Right ventricle myocardium inferior (tissue), 1 donor: ENCODE measurements at places on chromosomes 1 and 21.

- DNase-seq, result no peak
Observed at GRCh38 chr1:22709227-22709626, 1.4 kb upstream of the EPHB2 start.

- DNase-seq, result no peak
Observed at GRCh38 chr1:185804206-185804605, 70.0 kb downstream of the HMCN1 start.

- DNase-seq, result peak; percentile 74
Observed at GRCh38 chr1:156705918-156706656, 704 bp upstream of the CRABP2 start.

DNA sequence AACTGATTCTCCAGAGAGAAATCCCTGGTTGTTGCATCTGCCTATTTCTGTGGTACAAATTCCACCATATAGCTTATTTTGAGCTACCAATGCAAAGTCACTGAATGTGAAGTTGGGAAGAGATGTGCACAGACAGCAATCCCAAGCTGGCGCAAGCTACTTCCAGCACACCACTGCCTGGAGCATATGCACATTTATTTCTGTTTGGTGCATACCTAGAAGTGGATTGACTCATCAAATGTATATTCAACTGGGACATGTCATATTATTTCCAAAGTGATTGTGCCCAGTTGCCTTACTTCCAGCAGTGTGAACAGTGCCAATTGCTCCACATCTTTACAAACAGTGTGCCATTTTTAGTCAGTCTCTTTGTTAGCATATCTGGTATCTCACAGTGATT is 58.2 kb upstream of the PLD5 start:
- DNase-seq, result no peak

DNA sequence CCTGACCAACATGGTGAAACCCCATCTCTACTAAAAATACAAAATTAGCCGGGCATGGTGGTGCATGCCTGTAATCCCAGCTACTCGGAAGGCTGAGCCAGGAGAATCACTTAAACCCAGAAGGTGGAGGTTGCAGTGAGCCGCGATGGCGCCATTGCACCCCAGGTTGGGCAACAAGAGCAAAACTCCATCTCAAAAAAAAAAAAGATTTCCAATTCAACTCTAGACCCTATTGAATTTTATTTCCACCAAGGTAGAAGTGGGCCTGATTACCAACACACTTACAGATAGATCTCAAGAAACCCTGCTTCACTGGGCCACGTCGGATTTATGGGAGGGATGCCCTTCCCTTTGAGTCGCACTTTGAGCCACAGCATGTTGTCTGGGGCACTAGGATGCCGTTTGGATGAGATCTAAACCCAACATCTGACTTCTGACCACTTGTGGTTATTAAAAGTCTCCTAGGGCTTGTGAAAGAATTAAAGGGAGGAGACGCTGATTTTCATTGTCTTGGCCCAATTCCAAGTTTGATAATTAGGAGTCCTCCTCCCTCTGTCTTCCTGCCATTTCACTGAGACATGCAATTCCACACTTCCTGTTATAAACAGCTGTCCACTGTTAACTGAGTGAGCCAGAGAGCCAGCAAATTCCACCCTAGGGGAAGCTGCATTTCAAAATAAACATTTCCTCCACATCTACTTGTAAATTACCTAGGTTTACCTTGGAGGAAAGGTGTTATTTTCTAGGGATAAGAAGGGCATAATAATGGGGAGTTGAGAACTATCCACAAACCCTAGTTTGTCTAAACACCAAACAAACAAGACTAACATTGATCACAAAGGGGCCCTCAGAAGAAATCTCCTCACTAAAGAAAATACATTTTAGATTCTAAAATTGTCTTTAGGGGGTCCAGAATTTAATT is 5.2 kb upstream of the RERE start:
- no peak for DNase-seq

- peak; percentile 87 for DNase-seq
Observed at GRCh38 chr1:247407180-247407616, 8.8 kb upstream of the NLRP3 start.

DNA sequence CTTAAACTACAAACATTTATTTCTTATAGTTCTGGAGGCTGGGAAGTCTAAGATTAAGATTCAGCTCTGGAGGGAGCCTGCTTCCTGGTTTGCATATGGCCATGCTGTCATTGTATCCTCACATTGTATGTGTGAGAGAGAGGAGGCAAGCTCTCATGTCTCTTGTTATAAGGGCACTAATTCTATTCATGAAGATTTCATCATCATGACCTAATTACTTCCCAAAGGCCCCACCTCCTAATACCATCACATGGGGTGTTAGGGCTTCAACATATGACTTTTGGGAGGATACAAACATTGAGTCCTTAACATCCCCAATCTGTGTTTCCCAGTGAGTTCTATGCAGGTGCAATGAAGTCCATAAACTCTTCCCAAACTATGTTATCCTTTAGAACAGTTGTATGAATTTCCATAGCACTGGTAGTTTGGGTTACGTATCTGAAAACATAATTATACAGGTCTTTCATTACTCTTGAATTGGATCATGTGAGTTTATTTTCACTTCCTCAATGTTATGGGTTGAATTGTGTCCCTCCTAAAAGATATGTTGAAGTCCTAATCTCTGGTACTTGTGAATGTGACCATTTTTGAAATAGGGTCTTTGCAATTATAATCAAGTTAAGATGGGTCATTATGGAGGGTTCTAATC is 124.2 kb downstream of the RUNX1 start:
- DNase-seq, result no peak

DNA sequence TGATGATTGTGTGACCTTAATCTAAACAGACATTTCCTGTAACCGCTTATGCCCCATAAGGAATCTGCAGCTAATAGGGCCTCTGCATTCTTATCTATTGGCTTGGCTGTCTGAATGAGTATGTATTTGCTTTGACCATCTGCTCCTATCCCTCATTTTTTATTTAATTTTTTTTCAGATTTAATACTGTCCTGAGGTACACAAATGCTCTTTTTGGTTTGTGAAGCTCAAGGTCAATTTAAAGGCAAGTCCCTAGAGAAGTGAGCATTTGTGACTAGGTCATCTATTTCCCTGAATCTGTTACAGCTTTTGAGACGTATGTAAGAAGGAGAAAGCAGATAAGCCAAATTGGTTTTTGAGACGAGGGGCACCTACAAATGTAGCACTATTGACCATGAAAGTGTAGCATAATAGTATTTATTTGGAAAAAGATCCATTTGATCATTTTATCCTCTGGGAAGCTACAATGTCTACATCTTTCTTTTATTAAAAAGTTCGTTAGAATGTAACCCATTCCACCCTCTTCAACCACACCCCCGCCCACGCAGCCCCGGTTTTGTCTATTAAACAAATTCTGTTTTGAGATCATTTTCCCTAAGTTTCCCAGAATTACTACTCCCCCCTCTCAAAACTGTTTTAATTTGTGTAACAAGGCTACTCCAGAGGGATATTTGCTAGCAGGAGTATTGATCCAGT is 69.2 kb upstream of the HSPA13 start:
- no peak for DNase-seq

DNA sequence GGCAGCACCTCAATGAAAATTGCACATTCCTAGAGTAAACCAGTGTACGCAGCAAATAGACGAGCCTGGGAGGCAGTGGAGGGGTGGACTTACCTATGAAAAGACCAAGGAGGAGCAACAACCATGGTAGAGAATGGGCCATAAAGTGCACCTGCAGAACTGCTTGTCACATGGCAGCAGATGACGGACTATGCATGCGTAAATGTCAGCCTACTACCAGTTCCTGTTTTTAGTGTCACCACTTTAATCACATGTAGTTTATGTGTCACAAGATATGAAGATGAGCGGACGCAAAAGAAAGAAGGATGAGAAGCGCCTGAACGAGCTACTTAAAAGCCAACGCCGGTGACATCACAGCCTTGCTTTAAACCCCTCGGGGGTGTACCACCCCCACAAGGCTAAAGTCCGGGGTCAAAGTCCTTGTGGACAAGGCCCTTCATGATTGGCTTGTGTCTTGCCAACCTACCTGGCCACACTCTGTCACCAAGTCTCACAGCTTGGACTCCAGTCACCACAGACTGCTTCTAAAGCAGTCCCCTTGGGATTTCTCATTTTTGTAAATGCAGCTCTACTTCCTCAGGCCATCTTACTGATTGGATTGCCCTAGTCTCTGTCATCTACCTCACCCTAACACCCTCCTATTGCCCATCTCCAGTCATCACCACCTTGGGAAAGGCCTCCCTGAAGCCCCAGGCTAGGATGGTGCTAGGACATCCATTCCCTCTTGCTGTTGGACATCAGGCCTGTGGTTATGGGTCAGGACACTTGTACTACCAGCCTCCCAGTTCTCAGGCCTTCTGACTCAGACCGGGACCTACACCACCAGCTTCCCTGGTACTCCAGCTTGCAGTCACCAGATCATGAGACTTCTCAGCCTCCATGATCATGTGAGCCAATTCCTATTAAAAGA is 6.0 kb upstream of the LY9 start:
- no peak for DNase-seq

GRCh38 chr1:198701766-198702539 is 63.1 kb downstream of the PTPRC start:
- no peak for DNase-seq

GRCh38 chr1:153541641-153542590 is 1.2 kb upstream of the S100A5 start:
- no peak for DNase-seq

DNA sequence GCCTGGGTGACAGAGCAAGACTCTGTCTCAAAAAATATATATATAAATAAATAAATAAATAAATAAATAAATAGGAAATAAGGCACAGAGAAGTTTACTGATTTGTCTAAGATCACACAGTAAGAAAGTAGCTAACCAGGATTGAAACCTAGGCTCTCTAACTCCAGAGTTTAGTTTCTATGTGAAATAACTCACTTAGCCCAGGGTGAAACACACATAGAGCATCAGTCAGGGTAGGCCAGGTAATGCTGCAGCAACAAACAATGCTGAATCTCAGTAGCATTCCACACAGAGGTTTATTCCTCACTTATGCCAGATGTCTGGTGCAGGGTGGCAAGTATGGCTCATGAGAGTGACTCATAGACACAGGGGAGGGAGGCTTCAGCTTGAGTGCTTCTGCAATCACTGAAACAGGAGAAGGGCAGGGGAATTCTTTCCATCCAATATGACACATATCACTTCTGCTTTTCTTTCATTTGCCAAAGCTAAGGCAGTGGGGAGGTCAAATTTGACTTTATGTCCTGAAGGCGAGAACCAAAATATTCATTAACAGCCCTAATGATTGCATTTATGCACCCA is 37.1 kb upstream of the KANK4 start:
- no peak for DNase-seq

- DNase-seq, result no peak
Observed at GRCh38 chr21:45293726-45294401, 6.2 kb upstream of the POFUT2 start.

DNA sequence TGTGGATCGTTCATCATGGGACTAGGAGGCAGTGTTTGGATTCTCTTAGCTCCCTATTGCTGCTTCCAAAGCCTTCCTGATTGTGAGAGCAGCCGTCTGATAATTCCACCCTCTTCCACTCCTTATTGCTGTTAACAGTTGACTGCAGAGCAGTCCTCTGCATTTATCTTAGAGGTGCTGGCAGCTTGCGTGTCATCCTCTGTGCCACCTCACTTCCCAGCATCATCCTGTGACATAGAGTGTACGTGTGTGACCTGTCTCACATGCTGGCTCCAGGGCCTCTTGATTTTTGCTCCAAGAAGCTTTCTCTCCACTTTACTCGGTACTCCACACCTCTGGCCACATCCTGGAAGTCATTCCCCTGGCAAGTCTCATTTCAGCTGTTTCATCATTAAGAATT is 53.0 kb upstream of the DYNLT5 start:
- DNase-seq, result no peak
